ENCODE measurements at places on chromosomes 11 and 22.

- no peak for DNase-seq
Measured at GRCh38 chr22:42528591-42529307, 9.2 kb upstream of the RRP7A start.

DNA sequence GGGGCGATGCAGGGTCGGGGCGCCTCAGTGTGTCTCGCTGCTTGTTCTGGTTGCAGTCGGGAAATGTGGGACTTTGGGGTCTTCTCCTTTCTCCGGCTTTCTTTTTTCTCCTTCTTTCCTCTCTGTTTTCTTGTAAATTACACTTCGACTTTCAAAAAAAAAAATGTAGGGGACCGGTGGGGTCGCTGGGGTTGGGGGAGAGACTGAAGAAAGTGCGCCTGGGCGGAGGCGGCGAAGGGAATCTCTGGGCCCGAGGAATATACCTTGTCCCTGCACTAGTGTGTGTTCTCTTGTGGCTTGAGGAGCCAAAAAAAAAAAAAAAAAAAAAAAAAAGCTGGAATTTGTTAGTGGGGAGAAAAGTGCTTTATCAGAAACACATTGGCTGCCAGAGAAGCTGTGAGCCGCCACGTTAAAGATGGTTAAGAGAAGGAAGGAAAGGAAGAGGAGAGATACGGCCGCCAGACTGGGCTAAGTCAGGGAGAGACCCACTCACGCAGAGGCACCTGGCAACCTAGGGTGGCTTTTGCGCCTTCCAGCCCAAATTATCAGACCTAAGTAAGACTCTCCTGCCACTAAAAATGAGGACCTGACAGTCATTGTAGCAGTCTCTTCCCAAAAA is 8.4 kb upstream of the FLI1 start:
- no peak for DNase-seq

- no peak for DNase-seq
Measured at GRCh38 chr22:23786261-23786710, 480 bp upstream of the SMARCB1 start.

DNA sequence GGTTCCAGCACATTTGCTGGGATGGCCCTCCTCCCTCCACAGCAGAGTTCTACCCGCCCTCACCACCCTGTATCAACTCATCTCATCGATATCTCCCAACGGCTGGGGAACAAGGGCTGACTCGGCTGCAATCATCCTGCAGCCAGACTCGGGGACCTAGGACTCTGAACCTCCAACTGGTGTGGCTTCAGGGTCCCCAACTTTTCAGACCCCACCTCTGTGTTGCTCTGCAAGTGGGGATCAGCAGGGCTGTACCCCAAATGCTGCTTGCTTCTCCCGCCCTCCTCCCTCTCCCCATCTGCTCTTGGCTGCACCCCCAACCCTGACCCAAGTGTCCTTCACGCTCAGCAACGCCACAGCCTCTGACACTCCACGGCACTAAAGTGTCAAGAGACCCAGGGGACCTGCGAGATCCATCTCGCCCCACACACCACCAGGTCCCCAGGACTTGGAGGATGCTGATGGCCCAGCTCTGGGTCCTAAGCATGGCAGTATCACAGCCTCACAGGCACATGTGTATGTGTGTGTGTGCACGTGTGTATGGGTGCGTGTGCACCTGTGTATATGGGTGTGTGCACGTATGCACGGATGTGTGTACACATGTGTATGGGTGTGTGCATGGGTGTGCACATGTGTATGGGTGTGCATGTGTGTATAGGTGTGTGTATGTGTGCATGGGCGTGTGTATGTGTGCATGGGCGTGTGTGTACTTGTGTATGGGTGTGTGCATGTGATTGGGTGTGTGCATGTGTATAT is 26.4 kb downstream of the KCNQ1 start:
- DNase-seq: peak; percentile 19

GRCh38 chr11:96622026-96622634 is 232.3 kb downstream of the JRKL start:
- no peak for DNase-seq

- peak; percentile 8 for DNase-seq
Measured at GRCh38 chr22:46906326-46907045, 144.0 kb downstream of the TBC1D22A start.

DNA sequence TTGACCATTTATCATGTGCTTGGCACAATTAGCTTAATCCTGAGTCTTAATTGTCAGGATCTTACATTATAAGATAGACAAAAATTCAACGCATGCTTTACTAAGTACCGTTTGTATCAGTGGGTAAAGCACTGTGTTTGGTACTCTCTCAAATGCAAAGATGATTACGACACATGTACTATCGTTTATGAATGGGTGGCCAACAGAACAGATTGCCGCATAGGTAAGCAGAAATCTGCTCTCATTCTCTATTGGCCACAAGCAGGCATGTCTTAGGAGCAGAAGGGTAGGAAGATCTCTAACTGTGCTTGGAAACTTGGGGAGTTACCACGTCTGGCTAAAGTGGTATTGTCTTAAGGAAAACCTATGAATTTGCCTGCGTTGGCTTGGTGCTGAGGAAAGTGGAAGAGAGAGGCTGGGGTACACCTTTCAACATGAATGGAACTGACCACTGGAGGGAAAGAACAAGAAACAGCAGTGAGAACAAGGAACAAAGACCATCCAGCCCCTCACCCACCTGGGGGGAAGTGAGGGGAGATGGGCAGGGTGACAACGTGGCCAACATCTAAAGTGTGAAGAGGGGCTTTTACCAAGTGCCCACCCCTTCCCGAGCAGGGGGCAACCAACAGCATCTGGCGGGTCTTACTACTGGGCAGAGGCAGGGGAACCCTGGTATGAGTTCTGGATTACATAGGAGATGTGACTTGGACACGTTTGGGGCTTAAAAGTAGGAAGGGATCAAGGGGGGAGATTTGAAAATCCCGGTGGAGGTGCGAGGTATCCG is 1.0 kb upstream of the TUBA8 start:
- no peak for DNase-seq

DNA sequence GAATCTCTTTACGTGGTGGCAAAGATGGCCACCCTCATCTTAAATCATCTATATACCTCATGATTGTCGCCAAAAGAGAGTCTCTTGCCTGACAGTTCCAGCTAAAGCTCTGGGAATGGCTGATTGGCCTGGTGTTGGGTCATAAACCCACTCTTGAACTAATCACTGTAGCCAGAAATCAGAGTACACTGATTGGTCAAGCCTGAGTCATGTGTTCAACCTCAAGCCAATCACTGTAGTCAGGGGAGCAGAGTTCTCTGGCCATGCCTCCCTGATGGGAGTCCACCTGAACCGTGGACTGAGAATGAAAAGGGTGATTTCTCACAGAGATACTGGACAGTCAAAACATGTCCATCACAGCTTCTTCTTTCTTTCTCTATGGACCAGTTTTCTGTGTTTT is 45.8 kb downstream of the RCN1 start:
- no peak for DNase-seq

DNA sequence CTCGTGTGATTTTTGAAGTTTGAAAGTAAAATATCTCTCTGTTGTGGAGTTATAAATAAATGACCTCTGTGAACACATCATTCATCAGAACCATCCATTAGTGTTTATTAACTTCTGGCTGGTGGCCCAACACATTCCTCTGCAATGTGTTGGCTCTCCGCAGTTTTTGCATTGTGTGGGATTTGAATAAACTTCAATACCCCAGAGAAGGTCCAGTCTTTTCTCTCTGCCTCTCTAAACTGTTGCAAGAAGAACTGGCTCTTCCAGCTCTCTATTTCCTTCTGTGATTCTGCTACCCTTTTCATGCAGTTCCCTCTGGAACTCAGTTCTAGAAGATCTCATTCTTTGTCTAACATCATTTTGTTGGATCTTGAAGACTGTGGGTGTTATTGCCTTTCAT is 125.0 kb upstream of the ARHGAP42 start:
- no peak for DNase-seq

- DNase-seq: peak; percentile 77
Measured at GRCh38 chr22:37538590-37539357, 19.6 kb upstream of the CARD10 start.

DNA sequence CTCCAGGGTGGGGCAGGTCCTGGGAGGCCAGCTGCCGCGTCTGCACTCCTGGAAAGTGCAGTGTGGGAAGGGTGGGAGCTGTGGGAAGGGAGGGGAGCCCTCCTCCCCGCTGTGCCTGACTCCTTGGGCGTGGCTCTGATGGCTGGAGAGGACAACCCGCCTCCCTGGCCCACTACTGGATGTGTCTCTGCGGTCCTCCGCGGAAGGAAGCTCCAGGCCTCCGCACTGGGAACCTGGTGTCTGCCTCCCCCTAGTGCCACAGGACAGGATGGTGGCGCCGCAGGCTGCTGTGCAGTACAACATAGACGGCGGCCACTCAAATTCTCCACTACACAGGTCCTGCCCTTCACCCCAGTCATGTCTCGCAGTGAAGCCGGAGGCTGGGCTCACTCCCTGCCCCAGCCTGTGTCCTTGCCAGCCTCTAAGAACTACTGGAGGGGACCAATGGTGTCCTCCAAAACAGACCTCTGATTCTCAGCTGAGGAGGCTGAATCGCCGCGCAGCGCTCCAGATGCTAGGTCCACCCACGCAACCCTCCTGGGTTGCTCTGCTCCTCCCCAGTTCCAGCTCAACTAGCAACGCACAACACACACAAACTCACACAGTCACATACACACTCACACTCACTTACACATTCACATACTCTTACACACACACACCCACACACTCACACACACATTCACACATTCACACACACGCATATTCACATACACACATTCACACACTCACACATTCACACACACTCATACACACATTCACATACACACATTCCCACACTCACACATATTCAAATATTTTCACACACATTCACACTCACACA is 12.4 kb upstream of the DSCAML1 start:
- DNase-seq: no peak

- no peak for DNase-seq
Measured at GRCh38 chr11:115080923-115081680, 402.8 kb downstream of the NXPE2 start.

DNA sequence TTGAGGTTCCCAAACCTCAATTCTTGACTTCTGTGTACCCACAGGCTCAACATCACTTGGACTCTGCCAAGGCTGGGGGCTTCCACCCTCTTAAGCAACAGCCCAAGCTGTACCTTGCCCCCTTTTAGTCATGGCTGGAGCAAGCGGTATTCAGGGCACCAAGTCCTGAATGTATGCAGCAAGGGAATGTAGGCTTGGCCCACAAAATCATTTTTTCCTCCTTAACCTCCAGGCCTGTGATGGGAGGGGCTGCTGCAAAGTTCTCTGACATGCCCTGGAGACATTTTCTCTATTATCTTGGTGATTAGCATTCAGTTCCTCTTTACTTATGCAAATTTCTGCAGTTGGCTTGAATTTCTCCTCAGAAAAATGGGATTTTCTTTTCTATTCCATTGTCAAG is 4.9 kb upstream of the OR5L1 start:
- no peak for DNase-seq
